ENCODE measurements at places on chromosomes 6 and 20.

- no peak for DNase-seq
These were observed 5.4 kb downstream of the SLC17A3 start for GRCh38 chr6:25868436-25869183.

- peak; percentile 63 for DNase-seq
These were observed 158.5 kb upstream of the ARID1B start for GRCh38 chr6:156618600-156619205.

DNA sequence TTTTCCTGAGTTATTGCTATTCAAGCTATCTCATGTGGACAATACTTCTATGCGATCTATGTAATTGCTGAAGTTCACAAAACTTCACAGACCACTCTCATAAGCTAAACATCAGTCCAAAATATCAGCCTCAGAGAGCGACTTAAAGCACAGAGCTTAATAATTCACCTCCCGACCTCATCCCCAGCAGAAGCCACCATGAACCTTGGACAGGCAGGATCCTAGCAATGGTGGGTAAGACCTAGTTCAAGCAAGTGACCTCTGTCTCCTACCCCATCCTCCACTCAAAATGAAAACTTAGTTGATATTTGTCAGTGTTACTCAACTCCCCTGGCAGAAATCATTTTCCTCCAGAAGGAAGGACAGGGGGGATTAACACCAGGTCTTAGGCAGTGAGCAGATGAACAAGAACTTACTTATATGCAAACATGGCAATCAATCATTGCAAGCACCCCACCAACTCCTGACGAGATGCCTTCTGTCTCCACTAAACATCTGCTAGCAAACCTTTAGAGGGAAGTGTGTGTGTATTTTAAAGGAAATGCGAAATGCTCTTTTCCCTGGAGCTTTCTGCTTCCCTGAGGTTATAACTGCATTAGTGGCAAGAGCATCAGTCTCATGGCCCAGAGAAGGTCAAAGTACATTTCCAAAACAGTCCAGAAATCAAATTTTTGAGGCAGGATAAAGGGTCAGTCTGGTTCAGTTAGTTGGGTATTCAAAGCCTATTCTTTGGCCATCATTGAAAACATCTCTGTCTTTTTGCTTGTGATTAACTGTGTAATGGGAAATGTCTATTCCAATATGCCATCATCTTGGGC is 90.0 kb downstream of the SLC22A23 start:
- no peak for DNase-seq

- DNase-seq, result no peak
These were observed 314.6 kb downstream of the CDH26 start for GRCh38 chr20:60272790-60273189.

DNA sequence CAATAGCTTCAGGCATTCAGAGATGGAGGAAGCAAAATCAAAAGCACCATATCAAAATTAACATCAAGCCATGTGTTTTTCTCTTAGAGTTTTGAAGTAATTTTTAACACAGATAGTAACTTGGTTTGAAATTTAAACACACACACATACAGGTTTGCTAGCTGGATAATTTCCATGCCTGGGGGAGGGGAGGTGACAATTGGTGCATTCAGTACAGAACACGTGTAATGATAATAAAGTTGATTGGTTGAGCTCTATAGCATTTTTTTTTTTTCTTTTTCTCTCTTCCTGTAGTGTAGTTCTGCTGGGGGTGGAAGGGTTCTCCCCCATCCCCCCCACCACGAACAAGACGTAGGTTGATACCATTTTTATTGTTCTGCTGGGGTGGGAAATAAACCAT is 564.8 kb downstream of the LMBRD1 start:
- no peak for DNase-seq

- DNase-seq, result no peak
These were observed 194.4 kb downstream of the TMEM200A start for GRCh38 chr6:130560231-130560630.

GRCh38 chr6:73803562-73804241 is 107.7 kb downstream of the CD109 start:
- DNase-seq, result no peak

DNA sequence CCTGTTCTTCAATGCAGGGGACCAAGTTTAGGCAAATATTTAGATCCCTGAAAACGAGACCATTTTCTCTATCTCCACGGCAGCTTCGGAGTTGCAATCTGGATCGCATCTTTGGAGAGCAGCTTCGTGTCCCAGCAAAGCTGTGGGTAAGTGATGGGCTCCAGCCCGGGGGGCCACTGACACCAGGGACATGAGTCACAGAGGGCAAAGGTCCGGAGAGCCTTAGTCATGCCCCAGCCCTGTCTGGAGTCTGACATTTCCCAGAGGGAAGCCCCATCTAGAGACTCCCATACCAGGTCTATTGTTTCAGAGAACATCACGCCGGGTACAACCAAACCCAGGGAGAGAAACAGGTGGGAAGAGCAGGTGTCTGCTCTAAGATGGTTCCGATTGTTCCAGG is 95.9 kb downstream of the NFATC2 start:
- no peak for DNase-seq

DNA sequence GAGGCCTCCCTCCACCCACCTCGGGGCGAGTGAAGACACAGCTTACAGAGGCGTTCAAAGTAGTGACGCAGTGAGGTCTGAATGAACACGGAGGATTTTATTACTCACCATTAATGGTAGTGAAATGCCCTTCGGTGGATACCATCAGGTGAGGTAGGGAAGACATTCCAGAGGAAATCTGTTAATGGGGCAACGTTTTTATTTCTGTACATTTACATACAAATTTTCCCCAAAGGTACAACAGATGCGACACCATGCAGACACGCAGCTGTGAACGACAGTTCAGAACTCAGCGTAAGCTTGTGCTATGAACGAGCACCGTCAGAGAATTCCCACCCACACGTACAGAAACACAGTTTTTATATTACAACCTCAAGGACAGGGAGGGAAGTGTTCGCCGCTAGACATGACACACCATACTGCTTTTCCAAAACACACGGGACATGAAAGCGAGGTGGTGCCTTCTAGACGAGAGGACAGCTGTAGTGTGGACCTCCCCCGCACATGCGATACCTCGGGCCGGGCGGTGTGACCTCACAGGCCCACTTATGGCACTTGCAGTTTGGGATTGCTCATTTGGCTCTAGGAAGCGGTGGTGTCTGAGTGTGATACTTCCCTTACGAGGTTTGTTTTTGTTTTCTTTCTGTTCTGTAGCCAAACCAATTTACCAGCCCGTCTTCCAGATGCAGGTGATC is 10.7 kb downstream of the PSMG4 start:
- DNase-seq, result no peak

DNA sequence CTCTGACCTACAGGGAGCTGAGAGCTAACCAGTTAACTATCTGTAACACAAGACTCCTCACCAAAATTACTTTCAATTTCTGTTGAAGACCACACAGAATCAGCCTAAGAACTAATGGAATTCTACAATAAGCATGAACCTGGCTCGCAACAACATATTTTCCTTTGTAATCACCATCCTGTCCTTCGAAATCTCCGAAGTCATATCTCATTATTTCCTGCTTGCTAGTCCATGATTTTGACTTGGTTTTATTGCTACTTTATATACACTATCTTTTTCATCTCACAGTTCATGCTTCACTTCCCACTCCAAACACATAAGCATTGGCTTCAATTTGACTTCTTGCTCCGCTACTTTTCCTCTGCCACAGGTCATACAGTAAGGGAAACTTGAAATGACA is 405.8 kb upstream of the FKBP1C start:
- DNase-seq, result no peak

DNA sequence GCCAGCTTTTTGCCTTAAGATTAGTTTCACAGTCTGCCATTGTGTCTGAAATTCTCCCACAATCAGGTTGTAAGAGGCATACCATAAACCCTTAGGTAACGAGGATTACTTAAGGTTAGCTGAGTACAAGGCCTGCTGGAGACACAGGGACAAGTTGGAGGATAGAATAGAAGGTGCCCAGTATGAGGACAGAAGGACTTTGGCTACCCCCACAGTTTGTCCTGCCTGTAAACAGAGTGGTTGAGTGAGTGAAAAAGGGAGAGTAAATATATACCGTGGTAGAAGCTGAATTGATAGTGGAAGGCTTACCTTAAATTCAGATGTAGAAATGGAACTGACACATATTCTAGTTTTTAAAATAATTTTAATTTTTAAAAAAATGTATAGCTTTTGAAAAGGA is 19.3 kb downstream of the RPRD1B start:
- DNase-seq, result no peak

- DNase-seq, result no peak
These were observed 48.2 kb upstream of the GMPR start for GRCh38 chr6:16190214-16190613.

DNA sequence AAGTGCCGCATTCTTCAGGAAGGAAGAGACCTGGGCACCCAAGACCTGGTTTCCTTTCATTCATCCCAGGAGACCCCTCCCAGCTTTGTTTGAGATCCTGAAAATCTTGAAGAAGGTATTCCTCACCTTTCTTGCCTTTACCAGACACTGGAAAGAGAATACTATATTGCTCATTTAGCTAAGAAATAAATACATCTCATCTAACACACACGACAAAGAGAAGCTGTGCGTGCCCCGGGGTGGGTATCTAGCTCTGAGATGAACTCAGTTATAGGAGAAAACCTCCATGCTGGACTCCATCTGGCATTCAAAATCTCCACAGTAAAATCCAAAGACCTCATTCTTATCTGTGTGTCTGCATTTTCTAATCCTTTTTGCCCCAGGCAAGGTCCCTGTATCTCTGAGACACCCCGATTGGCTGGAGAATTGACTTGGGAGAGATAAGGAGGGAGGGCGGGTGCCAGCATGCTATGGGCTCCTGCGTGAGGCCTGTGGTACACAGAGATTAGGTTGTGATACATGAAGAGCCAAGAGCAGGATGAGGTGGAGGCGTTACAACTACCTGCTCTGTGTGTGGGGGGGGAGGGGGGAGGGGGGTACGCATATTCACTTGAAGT is 4.8 kb downstream of the MUC21 start:
- DNase-seq, result no peak

- no peak for DNase-seq
These were observed 896 bp upstream of the RNASET2 start for GRCh38 chr6:166957087-166957804.

- no peak for DNase-seq
These were observed 28.5 kb upstream of the PIM1 start for GRCh38 chr6:37141281-37142049.

- no peak for DNase-seq
These were observed 112.8 kb upstream of the INSM1 start for GRCh38 chr20:20255099-20255498.

DNA sequence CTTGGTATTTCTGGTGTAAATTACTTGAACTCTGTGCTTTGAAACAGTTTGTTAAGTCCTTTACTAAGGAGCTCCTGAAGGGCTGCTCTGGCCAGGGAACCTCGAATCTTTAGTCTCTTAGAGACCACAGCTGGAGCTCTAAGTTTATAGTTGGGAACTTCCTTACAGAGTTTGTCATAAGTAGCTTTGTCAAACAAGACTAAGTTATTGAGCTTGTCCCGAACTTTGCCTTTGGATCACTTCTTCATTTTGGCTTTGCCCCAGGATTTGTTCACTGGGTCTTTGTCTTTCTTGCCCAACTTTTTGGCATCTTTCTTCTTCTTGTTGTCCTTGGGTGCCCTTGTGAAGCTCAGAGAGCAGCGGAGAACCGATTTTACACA is 64.8 kb downstream of the FAM50B start:
- no peak for DNase-seq

GRCh38 chr6:116386581-116387299 is 16.0 kb downstream of the DSE start:
- no peak for DNase-seq

- no peak for DNase-seq
These were observed 101.3 kb downstream of the QRSL1 start for GRCh38 chr6:106730718-106731117.

DNA sequence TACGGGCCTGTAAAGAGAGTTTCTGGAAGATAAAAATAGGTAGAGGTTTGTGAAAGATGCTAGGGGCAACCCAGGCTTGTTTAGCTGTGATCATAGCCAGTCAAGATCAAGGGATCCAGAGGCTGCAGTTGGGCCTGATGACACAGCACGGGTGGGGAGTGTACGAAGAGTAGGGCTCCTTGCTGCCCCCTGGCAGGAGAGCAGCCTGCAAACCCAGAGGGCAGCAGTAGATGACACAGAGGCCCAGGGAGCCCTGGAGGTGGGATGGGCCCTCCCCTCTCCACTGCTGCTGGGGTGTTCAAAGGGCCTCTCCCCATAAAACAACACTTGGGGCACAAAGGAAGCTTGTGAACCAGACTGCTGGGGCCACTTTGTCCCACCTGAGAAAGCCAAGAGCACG is 47.2 kb downstream of the VEGFA start:
- DNase-seq, result no peak

DNA sequence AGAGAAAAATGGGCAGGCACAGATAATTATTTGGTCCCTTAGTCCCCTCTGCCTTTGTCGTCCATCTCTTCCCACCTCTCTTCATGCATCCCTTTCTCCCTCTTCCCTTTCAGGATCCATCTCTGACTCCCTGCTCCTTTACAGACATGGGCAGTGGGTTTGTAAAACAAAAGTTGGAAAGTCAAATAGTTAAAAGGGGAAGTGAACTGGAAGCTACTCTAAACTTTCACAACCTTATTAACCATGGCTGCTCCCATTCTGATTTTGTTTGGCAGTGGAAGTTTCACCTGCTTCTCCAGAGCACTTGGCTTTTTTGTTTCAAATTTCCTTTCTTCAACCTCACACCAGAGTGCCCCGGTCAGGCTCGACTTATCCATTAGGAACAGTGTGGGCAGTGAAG is 1.2 kb downstream of the HLA-DQA2 start:
- no peak for DNase-seq

DNA sequence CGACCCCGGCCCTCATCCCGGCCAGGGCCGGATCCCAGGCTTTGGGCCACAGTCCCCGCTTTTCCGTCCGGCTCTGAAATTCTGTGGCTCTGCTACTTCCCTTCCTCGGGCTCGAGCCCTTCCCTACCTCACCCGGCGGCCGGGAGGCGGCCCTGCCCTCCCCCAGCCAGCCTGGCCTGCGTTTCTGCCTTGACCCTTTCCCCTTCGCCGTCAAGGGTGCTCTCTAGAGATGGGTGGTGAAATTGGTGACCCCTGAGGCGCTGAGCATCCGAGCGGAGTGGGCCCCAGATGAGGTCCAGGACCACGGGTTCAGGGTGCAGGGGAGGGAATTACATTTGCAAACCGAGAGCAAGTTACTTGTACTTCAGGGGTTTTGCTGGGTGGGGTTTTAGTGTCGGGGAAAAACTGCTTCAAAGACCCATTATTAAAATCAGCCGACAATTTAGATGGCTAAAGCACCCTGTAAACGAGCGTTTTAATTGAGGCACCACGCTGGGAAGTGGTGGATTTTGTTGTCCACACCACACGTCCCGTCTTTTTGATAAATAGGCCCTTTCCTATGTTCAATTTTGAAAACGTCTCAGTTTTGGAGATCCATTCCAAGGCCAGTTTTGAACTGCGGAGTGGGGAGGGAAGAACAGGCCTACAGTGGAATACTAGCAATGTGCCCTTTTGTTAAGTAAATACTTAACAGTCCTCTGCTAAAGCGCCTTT is 9.9 kb downstream of the TFAP2A start:
- no peak for DNase-seq

GRCh38 chr6:158389193-158389919 is 77.1 kb downstream of the TULP4 start:
- DNase-seq, result no peak

- DNase-seq, result no peak
These were observed 46.4 kb downstream of the SNAI1 start for GRCh38 chr20:50029083-50029696.

GRCh38 chr6:79694156-79694555 is 63.0 kb downstream of the SH3BGRL2 start:
- no peak for DNase-seq

GRCh38 chr6:29739136-29739881 is 16.1 kb downstream of the HLA-F start:
- DNase-seq, result no peak
